ENCODE measurements at places on chromosomes 2 and 18.

DNA sequence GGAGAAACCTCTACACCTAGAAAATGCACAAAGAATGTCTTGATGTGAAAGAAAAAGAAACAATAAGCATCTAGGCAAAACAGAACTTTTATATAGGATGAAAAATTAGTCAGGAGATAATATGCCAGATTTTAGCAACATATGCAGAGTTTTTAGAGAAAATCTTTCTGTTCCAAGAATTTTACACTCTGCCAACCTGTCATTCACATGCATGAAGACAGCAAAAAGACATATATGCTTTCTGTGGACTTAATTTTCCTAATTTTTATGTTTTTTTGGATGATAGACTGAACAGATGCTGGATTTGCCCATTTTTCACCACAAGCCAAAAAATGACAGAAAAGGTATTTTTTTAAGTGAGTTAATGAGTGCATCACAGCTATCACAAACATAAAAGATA is 637.3 kb downstream of the TRIB2 start:
- no peak for DNase-seq

DNA sequence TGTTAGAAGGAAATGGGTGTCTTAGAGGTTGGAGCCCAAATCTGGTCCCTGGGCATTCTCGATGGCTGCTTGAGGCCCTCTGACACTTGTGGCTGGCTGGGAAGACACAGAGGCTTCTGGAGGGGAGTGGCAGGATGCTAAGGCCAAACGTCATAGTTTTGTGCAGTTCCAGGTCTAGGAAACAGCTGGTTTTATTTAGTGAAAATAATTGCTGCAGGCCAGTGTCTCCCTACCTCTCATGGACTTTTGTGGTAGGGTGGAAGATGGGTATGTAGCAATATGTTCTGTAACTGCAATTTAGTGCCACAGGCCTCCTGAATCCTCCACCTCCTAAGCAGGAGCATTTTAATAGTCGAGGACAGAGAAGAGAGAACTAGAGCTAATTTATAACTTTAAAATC is 32.2 kb upstream of the SPRED2 start:
- DNase-seq: peak; percentile 39

DNA sequence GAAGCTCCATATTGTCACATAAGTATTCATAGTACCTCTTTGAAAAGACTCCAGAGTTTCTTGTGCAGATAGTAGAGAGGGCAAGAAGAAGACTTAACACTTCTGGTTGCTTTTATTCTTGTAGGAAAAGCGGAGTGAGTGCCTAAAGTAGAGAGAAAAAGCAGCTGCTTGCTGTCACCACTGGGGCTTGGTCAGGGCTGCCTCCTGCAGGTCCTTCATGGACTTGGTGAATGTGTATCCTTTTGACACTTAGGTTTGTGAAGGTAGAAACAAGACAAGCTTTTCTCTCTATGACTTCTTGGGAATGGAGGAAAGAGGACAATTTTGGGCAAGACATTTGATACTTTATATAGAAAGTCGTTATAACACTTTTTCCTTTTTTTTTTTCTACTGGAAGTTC is 312.8 kb upstream of the FANCL start:
- no peak for DNase-seq

- DNase-seq: no peak
Measured at GRCh38 chr2:106956416-106956815, 70.4 kb upstream of the ST6GAL2 start.

GRCh38 chr2:203619267-203619878 is 84.3 kb upstream of the RAPH1 start:
- no peak for DNase-seq

- DNase-seq: peak; percentile 69
Measured at GRCh38 chr2:40431600-40431955, 20.3 kb downstream of the SLC8A1 start.

DNA sequence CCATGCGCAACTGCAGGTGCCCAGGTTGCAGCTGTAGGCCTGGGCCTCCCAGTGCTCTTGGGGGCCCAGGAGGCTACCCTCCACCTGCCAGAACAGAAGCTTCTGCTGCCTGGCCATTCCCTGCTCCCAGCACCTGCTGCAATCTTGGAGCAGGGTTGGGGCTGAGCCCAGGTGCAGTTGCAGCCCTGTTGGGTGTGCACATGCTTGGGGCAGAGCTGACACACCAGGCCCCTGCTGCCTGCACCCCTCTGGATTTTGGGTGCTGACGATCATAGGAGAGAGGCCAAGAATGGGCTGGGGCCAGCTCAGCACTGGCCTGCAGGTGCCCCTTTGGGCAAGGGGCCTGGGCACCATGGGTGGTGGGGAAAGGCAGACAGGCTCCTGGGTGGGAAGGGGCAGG is 20.5 kb upstream of the SP140L start:
- no peak for DNase-seq

DNA sequence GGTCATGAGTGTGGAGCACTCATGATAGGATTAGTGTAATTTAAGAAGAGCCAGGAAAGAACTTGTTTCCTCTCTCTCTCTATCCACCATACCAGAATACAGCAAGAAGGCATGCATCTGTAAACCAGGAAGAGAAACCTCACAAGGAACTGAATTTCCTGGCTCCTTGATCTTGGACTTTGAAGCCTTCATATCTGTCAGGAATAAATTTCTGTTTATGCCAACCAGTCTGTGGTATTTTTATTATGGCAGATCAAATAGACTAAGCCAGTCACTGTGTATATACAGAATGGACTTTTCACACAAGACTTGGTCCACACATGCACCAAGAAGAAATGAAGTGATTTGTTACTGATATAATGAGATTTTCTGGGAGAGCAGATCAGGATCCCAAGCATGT is 930.1 kb upstream of the TMEFF2 start:
- no peak for DNase-seq

DNA sequence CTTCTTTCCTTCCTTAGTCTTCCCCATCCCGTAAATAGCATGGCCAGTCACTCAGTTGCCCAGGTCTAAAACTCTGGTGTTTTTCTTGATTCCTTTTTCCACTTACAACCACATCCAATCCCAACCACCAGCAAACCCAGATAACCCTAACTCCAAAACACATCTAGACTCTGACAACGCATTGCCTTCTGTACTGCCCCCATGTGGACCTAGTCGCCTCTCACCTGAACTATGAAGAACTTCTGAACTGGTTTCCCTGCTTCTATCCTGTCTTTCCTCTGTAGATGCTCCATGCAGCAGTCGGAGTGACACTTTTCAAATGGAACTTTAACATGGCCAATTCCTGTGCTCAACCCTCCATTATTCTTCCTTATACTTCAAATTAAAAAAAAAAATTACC is 26.5 kb downstream of the ST6GAL2 start:
- DNase-seq: no peak

DNA sequence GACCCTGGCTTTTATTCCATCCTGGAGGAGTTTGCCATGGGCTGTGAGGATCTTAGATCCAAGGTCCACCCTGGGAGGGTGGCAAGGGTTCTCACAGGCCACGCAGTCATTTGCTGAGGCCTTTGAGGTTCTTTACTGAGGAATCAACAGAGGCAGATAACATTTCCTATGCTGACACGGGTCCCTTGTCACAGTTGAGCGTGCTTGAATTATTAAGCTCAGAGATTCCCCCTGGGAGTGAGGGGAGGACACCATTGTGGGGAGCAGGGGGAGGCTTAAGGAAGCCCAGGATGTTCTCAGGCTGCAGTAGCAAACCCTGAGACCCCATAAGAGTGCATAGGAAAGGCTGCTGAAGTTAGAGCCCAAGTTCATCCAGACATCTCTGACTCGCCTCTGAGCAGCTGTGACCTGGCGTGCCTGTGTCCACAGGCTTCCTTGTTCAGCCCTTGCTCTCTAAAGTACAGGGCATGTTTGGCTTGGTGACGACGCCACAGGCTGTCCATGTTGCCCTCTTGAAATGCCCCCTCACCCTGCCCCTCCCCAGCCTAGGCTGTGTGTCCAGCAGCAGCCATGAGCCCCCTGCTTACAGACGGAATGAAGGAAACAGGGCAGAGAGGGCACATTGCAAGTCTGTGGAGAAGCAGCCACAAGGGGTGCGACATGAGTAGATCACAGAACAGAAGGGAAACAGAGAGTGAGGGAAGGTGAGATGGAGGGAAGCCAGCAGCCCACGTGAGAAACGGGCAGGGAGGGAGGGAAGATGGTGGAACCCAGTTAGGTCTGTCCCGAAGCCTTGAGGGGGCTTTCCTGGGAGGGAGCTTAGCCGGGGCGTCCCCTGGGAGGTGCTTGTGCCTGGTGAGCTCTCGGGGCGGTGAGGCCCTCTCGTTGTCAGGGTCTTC is 34.0 kb downstream of the NAPG start:
- no peak for DNase-seq

Data from Right ventricle myocardium superior (tissue), 1 donor.